ENCODE measurements at places on chromosomes 4 and X.

DNA sequence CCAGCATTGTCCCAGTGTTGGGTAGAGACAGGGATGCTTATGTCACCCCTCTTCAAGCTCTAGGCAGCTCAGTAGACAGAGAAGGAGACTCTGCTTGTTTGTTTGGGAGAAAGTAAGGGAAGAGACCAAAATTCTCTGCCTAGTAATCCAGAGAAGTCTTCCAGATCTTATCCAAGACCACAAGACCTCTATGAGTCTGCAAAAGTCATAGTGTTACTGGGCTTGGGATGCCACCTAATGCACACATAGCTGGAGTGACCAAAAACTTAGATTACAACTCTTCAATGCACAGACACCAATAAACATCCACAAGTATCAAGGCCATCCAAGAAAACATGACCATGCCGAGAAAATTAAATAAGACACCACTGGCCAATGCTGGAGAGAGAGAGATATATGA is 205.5 kb downstream of the UNC5C start:
- DNase-seq, result no peak

DNA sequence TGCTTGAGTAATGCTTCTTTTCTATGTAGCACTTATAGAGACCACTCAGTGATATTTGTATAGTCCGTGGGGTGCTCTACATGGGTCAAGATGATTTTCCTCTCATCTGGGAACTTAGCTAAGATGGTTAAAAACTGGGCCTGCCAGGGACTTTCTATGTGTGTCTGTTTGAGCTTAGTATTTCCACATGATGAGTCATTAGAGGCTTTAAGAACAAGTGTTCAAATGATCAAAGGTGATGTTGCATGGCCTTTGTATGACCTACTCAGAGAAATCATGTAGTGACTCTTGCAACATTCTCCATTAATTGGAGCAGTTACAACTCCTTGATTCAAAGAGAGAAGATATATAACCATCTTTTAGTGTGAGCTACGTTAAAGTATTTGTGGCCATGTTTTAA is 1480.5 kb upstream of the IGFBP7 start:
- DNase-seq, result no peak

- DNase-seq, result no peak
These were observed 5.7 kb downstream of the MXD4 start for GRCh38 chr4:2256156-2256731.

GRCh38 chr4:114785570-114785969 is 187.0 kb downstream of the UGT8 start:
- DNase-seq, result no peak

GRCh38 chr4:143616771-143617170 is 83.7 kb downstream of the FREM3 start:
- DNase-seq, result no peak

GRCh38 chr4:113756005-113756410 is 5.5 kb downstream of the CAMK2D start:
- no peak for DNase-seq

DNA sequence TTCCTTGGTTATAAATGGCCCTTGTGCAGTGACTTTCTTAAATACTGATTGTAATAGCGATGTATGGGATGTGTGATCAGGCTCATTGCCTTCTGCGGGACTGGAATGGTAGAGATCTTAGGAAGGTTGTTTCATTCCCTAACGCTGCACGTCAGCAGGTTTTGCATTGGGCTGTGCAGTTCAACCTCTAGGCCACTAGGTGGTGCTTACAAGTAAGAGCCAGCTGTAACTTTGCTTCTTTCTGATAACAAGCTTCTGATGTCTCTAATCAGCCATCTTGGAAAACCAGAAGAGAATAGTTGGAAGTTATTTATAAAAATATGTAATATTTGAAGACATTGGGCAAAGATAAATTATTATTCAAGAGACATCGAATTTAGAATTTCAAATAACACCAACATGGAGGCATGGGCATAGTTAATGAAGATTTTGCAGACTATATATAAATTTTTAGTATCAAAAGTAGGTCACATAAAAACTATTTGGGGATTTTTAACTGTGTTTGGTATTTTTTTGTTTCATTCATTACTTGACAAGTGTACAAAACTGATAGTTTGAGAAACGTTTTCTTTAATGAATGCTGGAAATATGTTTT is 339.7 kb upstream of the PCDH7 start:
- no peak for DNase-seq

DNA sequence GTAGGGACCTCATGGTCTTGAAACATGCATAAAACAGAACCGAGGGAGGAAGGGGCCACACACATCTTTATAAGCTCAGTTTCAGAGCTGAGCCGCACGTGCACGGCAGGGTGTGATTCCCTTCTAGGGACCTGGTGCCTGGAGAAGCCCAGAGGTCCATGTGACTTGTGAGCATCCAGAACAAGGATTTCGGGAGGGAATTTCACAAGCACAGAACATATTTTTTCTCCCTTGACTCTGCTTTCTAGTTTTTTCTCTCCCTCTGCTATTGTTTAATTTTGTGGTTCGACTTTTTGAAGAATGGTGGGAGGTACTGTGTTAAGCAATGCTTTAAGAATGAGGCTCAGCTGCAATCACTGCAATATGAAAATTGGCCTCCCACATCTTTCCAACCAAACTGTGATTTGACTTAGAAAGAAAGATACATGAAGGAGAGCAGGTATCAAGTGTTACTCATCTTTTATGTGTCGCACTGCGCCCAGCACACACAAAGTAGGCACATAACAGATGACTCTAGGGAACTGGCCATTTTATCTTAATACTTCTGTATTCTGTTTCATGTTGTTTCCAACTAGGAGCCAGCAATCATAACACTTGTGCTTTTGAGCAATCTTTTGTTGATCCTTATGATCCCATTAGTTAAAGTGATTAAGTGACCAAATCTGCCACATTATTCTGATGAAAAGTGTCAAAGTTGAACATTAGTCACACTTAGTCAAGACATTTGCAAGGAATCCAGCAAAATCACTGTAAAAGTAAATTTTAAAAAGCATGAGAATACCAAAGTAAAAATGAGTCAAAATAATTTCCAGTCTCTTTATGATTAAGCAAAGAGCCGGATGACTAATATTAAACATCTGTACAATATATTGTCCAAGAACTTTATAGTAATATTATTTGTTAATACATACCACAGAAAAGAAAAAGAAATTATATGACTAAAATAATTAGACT is 86.4 kb downstream of the SHISA3 start:
- no peak for DNase-seq

GRCh38 chr4:98113012-98113411 is 30.3 kb downstream of the STPG2 start:
- peak; percentile 12 for DNase-seq

DNA sequence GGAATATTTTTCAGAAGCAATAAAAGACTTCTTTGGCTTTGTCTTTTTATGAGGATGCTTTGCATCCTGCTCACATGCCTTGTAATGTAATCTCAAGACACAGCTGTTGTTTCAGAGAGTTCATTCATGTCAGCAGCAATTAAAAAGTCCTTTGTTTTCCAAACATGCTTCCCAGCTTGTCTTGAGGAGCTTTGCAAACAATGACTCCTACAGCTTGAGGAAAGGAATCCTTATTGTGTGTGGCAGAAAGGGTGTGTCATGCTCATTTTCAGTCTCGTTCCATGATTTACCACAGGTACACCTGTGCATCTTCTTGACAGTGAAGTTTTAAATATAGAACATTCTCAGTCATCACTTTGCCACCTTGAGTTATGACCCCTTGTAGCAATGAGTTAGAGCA is 139.2 kb upstream of the AADAT start:
- DNase-seq, result no peak

DNA sequence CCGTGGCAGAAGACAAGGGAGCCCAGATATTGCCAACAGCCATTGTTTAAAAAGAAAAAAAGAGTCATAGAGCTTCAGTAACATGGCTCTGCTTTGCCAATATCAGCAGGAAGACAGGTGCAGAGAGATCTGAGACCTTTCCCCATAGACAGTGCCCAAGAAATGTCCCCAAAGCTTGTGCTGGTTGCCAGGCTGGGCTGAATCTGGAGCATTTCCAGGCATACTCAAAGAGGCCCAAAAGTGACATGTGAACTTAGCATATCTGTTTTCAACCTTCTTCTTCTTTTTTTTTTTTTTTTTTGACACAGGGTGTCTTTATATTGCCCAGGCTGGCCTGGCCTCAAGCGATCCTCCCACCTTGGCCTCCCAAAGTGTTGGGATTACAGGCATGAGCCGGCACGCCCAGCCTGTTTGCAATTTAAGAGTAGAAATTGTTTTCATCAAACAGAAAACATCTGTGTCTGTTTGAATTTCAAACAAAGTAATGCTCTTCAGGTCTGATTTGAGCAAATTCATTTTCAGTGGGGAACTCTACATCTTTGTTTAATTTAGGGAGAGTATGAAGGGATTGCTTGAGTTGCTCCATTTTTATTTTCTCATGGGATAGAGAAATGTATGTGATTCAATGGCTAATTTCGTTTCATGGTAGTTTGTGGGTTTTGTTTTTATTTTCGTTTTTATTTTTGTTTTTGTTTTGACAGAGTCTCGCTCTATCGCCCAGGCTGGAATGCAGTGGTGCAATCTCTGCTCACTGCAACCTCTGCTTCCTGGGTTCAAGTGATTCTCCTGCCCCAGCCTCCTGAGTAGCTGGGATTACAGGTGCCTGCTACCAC is 56.6 kb upstream of the RBM47 start:
- DNase-seq, result no peak

GRCh38 chr4:16026160-16026761 is 57.6 kb downstream of the PROM1 start:
- DNase-seq, result peak; percentile 21

DNA sequence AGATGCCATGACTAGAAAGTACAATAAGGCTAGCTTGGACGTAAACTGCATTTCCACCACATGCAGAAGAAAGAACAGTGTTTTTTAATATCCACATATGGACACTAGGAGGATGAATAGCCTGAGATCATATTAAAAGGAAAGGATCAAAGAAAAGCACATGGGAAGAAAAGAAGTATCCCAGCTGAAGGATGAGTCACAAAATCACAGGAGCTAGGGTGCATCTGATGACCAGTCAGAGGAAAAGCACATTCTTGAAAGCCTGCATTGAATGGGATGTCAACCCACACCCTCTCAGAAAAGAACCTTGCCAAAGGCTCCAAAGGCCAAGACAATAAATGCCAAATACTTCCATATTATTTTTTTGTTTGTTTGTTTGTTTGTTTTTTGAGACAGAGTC is 56.8 kb upstream of the PRDX4 start:
- DNase-seq, result no peak

- DNase-seq, result no peak
These were observed 44.8 kb upstream of the TMEM150C start for GRCh38 chr4:82606622-82607021.

DNA sequence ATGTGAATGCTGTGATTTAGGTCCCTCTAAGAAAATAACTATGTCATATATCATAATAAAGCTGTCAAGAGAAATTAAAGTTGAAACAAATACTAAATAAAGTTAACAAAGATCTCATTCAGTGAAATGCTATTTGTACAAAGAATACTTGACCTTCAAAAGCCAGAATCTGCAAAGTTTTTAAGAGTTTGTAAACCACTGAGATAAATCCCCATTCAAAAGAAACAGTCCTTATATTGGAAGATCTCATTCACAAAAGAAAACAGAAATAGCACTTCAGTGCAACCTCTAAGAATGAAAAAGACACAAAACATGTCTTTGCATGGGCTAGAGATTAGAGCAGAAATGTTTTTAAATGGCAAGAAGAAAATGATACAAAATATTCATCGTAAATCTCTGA is 149.1 kb upstream of the USP38 start:
- no peak for DNase-seq

GRCh38 chr4:93779228-93779627 is 49.3 kb upstream of the ATOH1 start:
- DNase-seq, result no peak

- no peak for DNase-seq
These were observed 638.5 kb upstream of the FAM241A start for GRCh38 chr4:111506706-111507105.

Measured in substantia nigra (tissue), 51 donors.